ENCODE measurements at places on chromosomes 12 and 14.

DNA sequence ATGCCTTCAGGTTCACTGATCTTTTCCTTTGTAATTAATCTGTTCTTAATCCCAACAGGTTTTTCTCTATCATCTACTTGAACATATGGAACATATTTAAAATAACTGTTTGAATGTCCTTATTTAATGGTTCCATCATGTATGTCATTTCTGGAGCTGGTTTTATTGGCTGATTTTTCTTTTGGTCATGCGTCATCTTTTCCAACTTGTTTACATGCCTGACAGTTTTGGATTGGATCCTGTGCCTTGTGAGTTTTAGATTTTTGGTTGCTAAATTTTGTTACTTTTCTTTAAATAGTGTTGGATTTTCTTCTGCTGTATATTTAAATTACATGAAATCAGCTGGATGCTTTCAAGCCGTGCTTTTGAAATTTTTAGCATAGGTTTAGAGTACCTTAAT lies 237.3 kb upstream of the DAAM1 start:
- no peak for DNase-seq

- DNase-seq, result no peak
Measured at GRCh38 chr12:124230789-124231188, 64.1 kb upstream of the RFLNA start.

- DNase-seq, result no peak
Measured at GRCh38 chr12:57126561-57126960, 1.7 kb upstream of the LRP1 start.

DNA sequence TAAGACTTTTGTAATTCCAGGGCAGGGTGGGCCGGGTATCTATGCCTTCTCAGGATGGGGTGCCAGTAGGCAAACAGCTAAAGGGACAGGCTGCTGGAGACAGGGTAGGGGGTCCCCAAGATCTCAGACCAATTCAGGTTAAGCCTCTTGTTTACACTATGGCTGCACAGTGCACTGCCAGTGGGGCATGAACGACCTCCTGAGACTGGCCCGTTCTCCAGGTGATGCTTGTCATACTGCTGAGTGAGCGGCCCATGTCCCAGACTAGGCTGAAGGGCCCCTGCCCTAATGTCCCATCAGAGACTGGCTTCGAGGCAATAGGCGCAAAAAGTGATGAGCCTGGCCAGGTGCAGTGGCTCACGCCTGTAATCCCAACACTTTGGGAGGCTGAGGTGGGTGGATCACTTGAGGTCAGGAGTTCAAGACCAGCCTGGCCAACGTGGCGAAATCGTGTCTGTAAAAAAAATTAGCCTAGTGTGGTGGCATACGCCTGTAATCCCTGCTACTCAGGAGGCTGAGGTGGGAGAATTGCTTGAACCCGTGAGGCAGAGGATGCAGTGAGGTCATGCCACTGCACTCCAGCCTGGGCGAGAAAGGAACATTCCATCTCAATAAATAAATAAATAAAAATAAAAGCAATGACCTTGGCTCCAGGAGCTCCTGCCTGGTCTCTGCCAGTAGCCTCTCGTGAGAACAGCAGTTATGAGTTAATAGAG lies 12.6 kb downstream of the SLC25A29 start:
- no peak for DNase-seq

GRCh38 chr14:71430678-71431376 lies 501.4 kb upstream of the RGS6 start:
- no peak for DNase-seq
